Fibroblast of skin of scalp (primary cell): ENCODE measurements at places on chromosomes 3 and 15.

- DNase-seq, result no peak
These were observed 30.1 kb upstream of the SPTSSB start for GRCh38 chr3:161401389-161401788.

GRCh38 chr3:12970684-12971083 is 102.5 kb downstream of the IQSEC1 start:
- no peak for DNase-seq

- DNase-seq, result peak; percentile 50
These were observed 74.0 kb downstream of the SRGAP3 start for GRCh38 chr3:9175421-9175820.

GRCh38 chr3:134341389-134341788 is 32.9 kb downstream of the AMOTL2 start:
- DNase-seq, result no peak

- no peak for DNase-seq
These were observed 174.7 kb downstream of the MBNL1 start for GRCh38 chr3:152443212-152444023.

DNA sequence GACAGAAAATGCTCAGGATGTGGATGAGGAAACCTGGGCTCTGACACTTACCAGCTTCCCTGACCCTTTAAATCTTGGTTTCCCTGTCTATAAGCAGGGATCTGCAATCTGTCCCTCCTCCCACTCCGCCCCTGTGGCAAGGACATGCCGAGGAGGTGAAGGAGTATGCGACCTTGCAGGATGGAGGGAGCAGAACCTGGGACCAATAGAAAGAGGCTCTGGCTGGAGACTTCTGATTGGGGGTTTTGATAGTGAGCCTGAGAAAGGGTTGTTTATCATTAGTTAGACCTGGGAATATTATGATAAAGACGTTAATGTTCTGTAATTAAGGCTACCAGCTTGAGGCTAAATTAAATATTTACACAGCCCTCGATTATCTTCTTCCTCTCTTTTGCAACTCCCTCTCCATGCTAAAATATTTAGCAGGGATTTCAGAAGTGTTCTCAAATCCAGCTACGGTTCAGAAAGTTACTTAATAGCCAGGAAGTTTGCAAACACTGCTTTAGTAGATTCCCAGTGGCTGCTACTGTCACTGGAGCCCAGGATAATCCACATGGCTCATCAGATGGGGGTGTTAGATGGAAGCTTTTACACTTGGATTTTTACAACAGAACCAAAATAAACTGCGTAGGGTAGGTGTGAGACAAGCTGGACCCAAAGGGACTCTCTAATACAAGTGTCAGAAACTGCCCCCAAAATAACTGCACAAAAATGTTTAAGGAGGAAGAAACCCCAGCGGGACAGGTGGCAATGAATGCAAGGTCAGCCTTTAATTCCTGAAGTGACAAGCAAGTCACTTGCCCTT is 9.2 kb upstream of the PAQR5 start:
- DNase-seq, result no peak

DNA sequence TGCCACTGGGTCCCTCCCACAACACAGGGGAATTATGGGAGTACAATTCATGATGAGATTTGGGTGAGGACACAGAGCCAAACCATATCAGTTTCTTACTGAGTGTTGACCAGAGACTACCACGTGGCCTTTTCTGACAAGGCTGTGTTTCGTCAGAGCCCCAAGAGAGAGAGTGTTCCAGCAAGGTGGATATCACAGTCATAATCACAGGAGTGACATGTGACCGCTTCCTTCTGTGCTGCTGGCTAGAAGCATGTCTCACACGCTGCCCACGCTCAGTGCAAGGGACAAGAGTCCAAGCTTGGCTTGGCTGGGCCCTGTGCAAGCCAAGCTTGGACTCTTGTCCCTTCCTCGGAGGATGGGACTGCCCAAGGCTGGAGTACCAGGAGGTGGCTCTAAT is 103.2 kb downstream of the GABRG3 start:
- no peak for DNase-seq

DNA sequence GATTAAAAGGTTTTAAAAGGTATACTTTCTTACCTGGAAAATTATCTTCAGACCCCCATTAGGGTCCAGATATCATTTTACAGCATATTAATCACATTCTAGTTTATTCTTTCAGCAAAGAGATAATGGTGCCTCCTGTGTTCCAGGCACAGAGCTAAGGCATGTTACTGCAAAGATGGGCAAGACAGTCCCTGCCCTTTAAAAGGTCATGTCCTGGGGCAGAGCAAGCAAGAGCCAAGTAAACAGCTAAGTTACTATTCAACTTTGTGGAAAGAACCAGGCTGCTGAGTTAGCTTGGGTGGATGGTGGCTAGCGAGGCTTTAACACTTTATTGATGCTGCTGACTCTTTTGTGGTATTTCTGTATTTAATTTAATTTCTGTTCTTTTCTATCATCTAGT is 75.0 kb downstream of the LRRC28 start:
- no peak for DNase-seq

- no peak for DNase-seq
These were observed 199.3 kb upstream of the BCL6 start for GRCh38 chr3:187944390-187945179.
